NCI-H1092 treated with DMSO at 0.1 percent for 48 hours (cell line): ENCODE measurements at places on chromosomes 12 and 14.

DNA sequence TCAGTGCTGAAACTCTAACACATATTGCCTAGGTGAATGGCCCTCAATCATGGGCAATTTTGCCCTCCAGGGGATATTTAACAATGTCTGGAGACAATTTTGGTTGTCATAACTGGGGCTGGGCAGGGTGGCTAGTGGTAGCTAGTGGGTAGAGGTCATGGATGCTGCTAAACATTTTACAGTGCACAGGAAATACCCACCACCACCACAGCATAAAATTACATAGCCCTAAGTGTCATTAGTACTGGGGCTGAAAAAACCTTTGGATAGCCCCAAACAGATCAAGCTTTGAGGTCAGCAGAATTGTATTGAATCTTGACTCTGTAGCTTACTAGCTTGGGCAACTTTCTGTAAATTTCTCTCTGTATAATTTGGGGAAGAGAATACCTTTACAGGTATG is 758.0 kb downstream of the BCL11B start:
- no peak for DNase-seq

GRCh38 chr12:132253698-132254480 is 75.5 kb downstream of the GALNT9 start:
- no peak for DNase-seq

DNA sequence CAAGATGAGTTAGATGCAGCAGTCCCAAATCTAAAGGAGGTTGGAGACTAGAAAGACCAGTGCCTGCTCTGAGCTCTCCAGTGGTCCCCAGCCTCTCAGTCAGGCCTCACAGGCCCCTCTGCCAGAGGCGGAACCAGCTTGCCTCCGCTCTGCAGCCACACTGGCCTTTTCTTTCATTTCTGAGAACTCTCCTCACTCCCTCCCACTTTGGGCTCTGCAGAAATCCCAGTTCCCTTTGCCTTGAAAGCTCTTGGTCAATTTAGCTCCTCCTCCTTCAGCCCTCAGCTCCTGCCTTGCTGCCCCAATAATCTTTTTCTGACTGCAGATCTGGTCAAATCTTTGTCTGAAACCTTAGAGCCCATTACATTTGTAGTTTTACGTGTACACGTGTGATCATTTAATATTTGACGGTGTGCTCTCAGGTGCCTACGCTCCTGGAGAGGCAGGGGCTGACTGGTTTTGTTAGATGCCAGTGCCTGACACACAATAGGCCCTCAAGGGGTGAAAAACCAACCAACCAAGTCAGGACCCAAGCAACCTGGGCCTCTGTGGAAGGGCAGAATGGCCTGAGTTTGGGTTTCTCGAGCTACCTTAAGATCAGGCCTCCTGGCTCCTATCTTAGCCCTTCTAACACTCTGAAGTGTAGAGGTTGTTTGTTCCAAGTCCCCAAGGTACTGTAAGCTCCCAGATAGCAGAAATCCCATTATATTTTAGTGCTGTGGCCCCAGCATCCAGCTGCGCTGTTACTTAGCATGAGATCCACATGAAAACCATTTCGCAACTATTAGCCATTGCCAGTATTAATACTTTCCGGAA is 1.1 kb upstream of the NUDT4 start:
- DNase-seq = no peak

DNA sequence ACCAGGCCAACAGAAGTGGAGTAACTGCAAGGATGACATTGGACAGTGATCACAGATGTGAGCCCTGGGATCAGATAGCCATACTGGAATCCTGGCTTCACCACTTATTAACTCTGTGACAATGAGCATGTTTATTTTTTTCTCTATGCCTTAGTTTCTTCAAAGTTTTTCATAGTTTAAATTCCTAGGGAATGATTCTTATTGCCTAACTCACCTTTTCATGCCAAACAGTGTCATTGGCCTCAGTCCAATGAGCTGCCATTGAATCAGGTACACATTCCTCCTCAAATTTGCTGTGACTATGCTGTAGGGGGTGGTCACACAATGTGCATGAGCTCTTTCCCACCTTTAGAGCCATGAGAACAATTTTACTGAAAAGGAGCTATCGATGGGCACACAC is 342.3 kb downstream of the SYT1 start:
- DNase-seq = no peak

DNA sequence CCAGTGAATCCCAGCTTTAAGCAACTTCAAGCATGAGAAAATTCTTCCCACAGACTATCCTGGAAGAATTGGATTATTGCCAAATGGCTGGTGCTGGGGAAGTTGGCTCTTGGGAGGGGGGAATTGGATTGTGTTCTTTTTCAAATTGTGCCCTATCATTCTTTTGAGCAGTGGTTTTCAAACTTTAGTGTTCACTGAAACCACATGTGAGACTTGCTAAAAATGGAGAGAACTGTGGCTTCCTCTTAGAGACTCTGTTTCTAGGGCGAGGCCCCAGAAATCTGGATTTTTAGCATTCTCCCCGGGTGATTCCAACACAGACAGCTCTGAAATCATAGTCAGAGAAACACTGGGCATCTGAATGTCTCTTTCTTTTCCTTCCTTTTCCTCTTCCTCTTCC is 14.3 kb upstream of the OTUB2 start:
- no peak for DNase-seq

DNA sequence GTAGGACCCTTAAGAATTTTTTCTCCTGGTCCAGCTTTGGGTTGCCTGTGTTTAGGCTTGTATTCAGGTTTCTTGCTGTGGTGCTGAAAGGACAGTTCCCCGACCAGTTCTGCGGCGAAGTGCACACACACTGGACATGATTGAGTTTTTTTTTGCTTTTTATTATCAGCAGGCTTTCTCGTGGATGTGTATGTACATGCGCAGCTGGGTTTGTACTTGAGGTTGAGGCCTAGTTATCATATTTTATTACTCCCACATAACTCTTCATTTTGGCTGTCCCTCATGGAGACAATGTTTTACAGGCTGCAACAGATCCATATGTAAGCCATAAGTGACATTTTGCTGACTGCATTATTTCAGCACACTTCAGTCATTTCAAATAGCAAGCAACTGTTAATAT is 2.5 kb downstream of the SCN8A start:
- DNase-seq = no peak

DNA sequence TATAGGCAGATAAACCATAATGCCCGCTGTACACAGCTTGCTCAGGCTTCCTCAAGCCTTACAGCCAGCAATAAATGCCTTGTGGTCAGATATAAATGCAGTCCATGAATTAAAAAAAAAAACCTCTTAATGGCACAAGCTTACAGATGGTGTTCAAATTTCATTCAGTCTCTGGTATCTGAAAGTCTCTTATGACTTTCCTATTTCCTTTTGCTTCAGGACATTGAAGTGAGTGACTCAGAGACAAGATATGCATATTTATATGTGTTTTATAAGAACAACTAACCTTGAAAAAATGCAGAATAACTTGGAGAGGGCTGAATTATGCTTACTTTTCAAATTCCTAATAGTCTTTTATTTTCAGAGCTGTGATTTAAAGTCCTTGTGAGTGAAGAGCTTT is 426.9 kb upstream of the MIS18BP1 start:
- DNase-seq = no peak

DNA sequence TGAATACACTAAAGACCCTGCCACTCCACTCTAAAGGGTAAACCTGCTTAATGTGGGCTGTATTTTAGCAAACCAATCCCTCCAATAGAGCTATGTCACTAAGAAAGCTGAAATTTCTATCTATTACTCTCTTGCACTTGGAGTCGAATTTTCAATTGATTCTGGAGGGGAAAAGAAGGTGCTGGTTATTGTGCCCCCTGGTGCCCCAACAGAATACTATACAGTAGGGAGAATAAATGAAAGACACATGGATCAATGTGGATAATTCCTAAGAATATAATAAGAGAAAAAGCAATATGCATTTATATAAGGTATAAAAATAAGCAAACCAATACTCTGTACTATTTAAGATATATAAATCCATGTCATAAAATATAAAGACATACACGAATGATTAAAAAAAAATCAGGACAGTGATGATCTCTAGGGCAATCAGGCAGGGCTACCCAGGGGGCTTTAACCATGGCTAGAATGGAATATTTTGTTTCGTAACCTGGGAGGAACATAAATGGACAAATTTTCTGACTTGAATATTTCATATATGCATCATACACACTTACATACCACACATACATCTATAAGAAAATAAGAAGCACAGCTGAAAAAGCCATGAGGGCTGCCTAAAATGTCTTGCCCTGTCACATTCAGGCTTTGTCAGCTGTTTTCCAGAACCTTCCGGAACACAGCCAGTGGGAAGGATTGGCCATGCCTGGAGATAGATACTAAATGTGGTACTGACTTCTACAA is 54.4 kb downstream of the EFCAB11 start:
- peak; percentile 7 for DNase-seq

DNA sequence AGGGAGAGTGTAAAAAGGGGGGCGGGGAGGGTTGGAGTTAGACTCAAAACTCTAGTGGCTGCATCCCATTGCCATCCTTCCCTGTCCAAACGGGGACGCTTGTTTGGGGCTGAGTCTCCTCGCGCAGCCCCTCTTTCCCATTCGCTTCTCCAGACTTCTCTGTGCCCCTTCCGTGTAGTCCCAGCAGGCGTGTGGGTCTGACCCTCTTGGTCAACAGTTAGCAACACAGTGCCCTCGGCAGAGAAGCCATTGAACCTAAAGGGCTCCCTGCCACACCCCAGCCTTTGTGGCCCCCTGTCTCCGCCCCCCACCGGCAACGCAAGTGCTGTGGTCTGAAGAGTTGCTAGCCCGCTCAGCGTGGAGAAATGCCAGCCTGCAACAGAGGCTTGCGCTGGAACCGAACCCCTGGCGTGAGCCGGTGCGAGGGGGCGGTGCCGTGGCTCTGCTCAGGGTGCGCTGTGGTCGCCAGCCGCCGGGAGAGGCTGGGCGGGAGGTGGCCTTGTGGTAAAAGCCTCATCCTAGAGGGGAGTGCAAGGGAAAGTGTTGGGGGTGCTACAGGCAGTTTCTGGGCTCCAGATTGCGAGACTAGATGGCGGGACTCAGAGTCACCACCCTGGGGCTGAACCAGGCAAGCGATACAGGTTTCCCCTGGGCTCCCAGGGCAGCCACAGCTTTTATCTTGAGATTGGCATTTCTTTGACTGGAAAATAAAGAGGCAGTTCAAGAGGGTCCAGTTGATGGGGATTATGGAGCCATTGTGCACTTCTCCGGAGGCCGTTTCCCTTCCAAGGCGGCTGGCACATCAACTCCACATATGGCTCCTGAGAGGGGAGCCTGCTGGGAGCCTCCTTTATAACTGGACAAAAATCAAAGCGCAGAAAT is 2.1 kb downstream of the PLXNC1 start:
- DNase-seq = peak; percentile 79

GRCh38 chr12:43072431-43072830 is 479.6 kb downstream of the ADAMTS20 start:
- DNase-seq = no peak

- no peak for DNase-seq
These were observed 268.7 kb upstream of the TBX3 start for GRCh38 chr12:114952573-114953271.

DNA sequence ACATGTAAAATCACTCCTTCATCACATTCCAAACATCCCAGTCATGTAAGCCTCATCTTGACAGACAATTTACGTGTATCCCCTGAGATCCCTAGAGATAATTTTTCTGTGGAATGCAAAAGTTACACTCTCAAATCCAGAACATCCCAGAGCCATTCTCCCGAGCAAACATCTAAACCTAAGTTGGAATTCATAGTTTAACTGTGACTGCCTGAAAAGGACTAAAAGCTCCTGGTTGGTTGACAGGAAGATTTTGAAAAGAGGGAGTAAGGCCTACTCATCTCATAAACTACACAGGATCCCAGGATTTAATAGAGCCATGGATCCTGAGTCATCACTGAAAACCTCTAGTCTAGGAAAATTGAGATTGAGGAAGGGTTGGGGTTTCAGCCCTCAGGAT is 123.6 kb downstream of the SCN8A start:
- no peak for DNase-seq

DNA sequence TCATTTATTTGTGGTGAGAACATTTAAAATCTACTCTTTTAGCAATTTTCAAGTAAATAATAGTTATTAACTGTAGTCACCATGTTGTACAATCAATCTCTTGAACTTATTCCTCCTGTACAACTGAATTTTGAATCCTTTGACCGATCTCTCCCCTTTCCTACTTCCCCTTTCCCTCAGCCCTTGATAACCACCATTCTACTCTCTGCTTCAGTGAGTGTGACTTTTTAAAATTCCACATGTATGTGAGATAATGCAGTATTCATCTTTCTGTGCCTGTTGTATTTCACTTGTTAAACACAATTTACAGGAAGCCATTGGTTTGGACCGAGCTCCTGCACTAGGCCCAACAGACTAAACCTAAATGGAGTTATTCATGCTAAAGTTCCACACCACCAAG is 458.9 kb upstream of the PDE3A start:
- DNase-seq = no peak

GRCh38 chr14:67268426-67269150 is 27.4 kb downstream of the PALS1 start:
- DNase-seq = no peak

DNA sequence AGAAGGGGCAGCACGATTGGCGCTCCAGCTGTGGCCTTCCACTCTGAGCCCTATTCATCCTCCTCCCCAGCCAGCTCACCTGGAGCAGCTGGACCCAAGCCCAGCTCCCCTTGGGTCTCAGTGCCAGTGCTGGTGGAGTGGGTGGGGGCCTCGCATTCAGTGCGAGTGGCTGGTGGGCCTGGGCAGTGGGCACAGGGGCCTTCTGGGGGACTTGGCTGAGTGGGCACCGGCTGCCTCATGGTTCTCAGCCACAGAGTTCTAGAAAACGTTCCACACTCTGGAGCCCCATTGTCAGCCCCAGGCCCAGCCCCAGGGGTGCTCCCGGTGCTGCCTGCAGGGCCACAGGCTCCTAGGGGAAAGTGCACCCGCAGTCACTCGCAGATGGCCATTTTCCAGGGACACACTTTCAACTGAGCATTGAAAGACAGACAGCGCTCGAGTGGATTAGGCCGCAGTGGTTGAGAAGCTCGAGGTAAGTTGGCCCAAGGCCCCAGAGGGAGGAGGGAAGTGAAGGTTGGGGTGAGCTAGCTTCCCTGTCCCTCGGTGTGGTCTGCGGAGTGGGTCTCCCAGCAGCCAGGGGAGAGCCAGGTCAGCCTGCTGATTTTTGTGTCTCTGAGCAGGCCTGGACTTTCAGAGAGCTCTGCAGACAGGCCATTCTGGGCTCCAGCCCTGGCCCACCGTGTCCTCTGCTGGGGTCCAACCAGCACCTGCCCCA is 3.8 kb downstream of the CLBA1 start:
- no peak for DNase-seq
